Endodermal cell (in vitro differentiated cells): ENCODE measurements at places on chromosomes 5 and 9.

- peak; percentile 49 for DNase-seq
Measured at GRCh38 chr9:89814340-89815040, 209.7 kb downstream of the GADD45G start.

DNA sequence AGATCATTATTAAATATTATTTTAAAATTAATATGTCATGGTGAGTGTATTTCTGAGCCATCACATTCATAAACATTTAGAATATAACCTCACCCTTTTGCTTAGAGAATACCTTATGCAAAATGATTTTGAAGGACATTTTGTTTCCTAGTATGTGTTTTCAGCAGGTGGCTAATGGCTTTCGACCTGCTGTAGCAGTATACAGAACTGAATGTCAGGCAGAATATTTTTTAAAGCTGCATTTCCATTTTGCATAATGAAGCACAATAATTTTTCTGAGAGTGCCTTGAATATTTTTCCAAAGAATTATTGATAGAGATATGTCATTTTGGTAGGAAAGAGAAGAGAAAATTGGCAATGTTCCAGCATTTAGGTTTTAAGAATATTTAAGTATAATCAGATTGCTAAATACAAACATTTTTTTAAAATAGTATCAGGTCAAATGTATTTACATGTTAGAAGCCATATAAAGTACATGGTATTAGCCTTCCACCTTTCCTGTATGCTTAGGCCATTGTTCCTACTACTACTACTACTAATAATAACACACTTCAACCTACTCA, 42.3 kb downstream of the PAM start:
- no peak for DNase-seq

DNA sequence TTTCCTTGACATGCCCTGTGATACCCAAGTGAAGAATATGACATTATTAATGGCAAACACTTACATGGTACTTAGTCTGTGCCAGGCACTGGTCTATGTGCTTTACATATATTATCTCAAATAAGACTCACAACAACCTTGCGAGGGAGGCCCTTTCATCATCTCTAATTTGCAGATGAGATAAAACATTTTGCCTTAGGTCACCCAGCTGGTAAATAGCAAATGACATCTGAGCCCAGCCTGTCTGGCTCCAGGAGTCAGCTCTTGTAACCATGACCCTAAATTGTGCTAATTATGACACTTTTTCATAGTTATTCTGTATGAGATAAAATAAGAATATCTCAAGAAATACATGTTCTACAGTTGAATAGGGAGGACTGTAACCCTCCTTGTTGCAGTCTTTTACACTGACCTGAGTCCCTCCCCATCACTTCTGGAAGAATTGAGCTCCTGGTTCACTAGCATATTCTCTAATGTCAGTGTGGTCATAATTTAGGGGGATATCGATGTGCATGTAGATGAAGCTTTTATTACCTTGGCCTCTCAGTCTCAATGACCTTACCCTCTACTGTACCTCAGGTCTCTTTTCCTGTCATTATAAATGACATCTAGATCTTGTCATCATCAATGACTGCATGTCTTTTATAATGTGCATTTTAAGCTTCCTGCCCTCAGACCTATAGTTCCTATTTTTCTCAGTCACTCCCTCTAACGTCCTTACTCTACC, 126.1 kb upstream of the HAPLN1 start:
- no peak for DNase-seq

DNA sequence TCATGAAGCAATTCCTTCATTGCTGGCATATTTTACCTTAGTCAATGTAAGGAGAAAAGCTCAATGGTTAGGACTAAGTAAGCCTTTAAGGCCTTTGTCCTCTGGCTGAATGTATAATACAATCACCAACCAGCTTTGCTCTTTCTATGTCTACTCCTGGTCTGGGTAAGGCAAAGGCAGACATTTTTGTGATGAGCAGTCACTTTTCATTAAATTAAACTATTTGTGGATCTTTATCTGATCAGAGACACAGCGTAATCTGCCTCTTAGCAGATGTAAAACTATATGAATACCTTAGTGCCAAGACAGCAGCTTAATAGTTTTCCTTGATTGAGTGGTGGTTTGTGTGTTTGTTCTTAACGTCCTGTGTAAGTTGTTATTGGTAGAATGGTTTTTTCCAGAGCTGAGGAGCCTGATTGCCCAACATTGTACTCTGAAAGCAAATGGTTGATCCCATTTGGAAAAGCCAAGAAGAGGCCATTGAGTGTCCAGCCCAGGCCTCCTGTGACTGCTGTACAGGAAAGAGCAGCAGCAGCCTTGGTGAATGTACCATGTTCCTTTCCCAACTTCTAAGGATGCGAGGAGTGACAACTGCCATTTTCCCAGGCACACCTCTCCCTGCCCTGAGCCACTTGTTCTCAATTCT, 16.5 kb upstream of the CXXC5 start:
- DNase-seq: no peak

- no peak for DNase-seq
Measured at GRCh38 chr5:169289520-169289919, 11.4 kb downstream of the SLIT3 start.

- peak; percentile 49 for DNase-seq
Measured at GRCh38 chr5:163809473-163809872, 304.1 kb downstream of the MAT2B start.

- no peak for DNase-seq
Measured at GRCh38 chr9:74691058-74691457, 193.9 kb downstream of the RORB start.

- DNase-seq: no peak
Measured at GRCh38 chr5:179536676-179537075, 13.7 kb upstream of the RUFY1 start.

DNA sequence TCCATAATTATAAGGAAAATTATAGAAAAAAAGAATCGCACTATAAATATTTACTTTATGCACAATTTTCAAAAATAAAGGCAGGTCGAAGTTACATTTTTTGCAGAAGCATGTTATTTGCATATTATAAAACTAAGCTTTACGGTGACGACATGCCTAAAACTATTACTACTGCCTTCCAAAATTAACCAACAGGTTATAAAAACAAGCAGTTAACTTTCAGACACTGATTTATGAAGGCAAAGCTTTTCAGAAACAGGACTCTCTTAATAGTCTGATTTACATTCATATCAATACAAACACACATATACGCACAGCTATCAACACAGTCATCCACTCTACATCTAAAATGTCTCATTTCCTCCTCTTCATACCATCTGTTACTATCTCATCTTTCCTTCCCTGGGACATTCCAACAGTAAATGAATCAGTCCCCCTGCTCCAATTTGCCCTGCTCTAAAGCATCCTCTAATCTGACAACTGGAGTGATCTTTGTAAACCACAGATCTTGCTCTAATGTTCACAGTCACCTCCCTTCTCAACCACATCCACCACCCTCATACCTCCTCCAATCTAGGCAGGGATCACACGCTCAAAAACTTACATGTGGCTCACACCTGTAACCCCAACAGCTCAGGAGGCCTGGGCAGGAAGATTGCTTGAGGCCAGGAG, 21.6 kb downstream of the FBXW11 start:
- no peak for DNase-seq

- DNase-seq: no peak
Measured at GRCh38 chr9:116952436-116952810, 265.3 kb downstream of the TRIM32 start.

- DNase-seq: peak; percentile 78
Measured at GRCh38 chr5:168311061-168311566, 19.7 kb downstream of the WWC1 start.

DNA sequence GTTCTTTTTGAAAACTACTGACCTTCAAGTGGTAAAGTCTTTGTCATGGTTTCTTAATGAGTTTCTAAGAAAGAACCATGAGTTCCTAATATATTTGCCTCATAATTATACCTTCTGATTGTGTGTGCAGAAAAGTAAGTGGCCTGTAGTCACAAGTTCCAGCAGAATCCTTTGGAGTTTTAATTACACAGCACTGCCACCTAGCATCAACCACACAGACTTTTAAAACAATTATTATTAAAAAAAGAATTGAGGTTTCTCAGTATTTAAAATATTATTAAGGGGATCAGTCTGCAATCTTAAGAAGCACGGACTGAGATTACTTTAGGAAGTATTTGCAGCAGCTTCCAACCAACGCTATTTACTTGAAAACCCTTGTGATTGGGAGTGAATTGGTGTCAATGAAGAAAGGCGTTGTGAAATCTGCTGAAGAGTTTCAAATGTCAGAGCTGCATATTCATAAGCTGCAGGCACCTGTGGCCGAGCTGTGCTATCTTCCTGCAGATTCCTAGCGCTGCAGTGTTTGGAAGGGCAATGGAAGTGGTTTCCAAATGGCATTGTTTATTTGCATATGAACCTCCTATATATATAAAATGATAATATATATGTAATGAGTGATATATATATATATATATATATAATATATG, 1074.2 kb upstream of the WWC1 start:
- peak; percentile 51 for DNase-seq

GRCh38 chr9:21455320-21455719, 15.1 kb downstream of the IFNA1 start:
- DNase-seq: peak; percentile 71

GRCh38 chr9:3526165-3526996, 580 bp upstream of the RFX3 start:
- peak; percentile 93 for DNase-seq

DNA sequence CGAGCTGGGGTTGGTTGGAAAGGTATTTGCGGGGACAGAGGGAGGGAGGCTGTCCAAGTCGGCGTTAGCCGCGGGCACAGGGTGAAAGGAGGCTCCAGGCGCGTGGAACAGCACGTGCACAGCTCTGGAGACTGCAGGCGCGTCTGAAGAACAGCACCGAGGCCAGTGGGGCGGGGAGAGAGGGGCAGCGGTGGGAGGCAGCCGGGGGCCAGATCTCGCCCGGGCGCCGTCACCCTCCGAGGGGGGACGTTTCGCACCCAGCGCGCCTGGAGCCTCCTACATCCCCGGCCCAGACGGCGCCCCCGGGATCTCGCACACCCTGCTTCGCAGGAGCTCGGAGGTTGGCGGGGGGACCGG, 79.6 kb downstream of the NTNG2 start:
- DNase-seq: no peak

DNA sequence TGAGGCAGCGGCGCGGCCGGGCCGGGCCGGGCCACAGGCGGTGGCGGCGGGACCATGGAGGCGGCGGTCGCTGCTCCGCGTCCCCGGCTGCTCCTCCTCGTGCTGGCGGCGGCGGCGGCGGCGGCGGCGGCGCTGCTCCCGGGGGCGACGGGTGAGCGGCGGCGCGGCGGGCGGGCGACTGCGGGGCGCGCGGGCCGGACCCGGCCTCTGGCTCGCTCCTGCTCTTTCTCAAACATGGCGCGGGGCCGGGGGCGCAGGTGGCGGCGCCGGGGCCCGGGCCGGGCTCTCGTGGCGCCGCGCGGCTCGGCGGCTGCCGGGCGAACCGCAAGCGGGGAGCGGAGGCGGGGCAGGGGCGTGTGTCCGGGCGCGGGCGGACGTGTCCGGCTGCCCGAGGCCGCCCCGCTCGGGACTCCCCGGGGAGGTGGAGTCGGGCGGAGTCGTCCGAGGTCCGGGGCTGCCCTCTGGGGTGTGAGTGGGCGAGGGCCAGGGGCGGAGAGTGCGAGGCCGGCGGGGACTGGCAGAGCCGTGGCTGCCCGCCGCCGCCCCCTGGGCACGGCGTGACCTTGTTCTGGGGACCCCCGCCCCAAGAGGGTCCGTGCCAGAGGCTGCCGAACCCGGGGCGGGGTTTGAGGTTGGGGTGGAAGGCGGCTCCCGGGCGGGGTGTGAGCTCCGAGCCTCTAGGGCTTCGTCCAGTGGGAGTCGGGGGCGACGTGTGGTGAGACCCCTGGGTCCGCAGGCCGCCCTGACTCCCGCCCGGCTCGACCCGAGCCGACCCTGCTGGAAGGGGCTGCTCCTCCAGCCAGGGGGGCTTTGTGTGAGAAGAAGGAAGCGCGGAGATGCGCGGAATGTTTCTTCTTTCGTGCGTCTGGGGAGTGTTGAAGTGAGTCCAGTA, 485 bp downstream of the TGFBR1 start:
- DNase-seq: peak; percentile 85

- DNase-seq: no peak
Measured at GRCh38 chr9:101508211-101508610, 25.4 kb upstream of the RNF20 start.

- no peak for DNase-seq
Measured at GRCh38 chr9:27204578-27204977, 92.4 kb downstream of the EQTN start.

GRCh38 chr5:122035913-122036312, 42.1 kb downstream of the LOX start:
- no peak for DNase-seq

DNA sequence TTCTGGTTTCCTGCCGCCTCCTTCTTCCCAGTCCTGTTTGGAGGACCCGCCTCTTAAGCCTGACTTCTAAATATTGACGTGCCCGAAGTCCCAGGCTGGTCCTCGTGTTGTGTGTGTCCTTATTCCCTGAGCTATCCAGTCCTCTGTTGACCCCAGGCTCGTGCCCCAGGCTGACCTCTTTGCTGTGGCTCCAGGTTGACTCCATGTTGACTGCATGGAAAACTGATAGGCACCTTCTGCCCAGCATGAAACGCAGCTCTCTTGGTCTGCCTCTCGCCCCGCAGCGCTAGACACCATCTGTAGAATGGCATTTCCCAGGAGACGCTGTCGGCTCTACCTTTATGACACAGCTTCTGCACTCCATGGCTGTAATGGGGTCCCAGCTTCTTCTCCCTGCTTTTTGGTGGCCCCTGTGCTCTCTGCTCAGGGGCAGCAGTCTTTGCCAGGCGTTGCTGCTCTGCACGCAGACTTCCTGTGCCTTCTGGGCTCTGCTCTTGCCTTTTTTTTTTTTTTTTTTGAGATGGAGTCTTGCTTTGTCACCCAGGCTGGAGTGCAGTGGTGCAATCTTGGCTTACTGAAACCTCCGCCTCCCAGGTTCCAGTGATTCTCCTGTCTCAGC, 28.4 kb downstream of the EHMT1 start:
- DNase-seq: no peak

GRCh38 chr9:133622555-133622954, 13.4 kb upstream of the FAM163B start:
- no peak for DNase-seq

DNA sequence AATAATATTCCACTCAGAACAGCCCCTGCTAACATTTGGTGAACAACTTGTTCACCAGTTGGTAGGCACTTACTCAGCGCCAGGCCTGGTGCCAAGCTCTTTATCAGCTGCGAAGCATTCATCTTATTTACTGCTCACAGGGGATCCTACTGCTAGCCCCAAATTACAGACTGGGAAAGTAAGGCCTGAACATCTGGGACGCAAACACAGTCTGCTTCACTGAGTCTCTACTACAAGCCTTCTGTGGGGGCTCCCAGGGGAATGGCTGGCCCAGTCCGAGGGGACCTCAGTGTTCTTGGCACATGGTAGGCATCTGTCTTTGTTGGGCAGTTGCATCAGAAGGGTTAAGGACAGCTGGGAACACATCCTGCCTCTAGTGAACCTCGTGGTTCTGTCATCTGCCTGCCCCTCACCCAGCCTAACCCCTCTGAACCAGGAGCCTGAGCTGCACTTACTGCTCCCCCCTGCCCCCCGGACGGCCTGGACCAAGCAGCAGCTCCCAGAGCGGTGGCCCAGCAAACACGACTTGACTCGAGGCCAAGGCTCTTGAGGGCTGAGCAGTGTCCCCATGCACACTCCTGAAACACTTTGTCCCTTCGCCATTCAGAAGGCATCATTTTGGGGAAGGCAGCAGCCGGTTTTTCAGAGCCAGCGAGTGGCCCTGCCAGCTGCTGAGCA, at the start of gene PHYHD1:
PHYHD1 (plus strand) TSS at position 602 of the 678 bp plus-strand sequence. CDS start 1,342 bp downstream, outside the sequence.
- DNase-seq: peak; percentile 53
